ENCODE measurements at places on chromosomes 7 and 10.

DNA sequence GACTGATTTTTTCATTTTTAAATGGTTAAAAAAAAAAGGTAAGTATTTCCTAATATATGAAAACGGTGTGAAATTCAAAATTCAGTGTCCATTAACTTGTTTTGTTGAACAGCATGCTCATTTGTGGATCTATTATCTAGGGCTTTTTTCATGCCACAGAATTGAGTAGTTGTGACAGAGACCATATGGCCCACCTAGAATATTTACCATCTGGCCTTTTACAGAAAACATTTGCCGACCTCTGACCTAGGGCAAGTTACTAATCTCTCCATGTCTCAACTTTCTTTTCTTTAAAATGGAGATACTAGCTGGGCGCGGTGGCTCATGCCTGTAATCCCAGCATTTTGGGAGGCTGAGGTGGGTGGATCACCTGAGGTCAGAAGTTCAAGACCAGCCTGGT lies 41.3 kb downstream of the GRK5 start:
- DNase-seq = no peak

GRCh38 chr7:5225616-5226290 lies 35.7 kb downstream of the WIPI2 start:
- no peak for DNase-seq

- no peak for DNase-seq
These were observed 4.4 kb upstream of the SEMA3C start for GRCh38 chr7:80923211-80923612.

DNA sequence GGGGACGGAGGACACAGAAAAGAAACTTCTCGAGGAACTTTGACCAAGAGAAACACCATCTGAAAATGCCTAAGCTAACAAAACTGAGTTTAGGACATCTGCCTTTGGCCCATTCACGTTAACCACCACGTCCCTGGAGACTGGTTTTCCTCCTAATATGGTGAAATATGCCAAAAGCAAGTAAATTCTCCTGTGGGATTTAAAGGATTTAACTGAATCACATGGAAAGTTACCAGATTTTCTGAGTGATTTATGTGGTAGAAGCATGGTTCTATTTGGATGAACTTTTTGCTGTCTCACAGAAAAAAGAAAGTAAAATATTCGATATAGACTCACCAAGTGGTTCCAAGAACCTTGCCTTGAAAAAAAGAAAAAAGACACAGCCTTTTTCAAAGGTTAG lies 30.4 kb upstream of the BMPER start:
- no peak for DNase-seq

DNA sequence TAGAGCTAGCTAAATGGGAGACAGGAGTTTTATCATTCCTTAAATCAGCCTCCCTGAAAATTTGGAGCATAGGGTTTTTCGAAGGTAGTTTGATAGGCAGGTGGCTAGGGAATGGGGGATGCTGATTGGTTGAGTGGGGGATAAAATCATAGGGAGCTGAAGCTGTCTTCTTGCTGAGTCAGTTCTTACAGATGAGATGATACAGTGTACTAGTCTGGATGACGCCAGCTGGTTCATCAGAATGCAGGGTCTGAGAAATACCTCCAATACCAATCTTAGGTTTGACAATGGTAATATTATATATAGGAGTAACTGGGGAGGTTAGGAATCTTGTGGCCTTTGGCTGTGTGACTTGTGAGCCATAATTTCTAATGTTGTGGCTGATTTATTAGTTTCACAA lies 271.2 kb downstream of the SUGCT start:
- no peak for DNase-seq

- DNase-seq = no peak
These were observed 168.9 kb downstream of the NRF1 start for GRCh38 chr7:129780257-129780973.

GRCh38 chr7:95922191-95922590 lies 149.8 kb downstream of the DYNC1I1 start:
- no peak for DNase-seq

DNA sequence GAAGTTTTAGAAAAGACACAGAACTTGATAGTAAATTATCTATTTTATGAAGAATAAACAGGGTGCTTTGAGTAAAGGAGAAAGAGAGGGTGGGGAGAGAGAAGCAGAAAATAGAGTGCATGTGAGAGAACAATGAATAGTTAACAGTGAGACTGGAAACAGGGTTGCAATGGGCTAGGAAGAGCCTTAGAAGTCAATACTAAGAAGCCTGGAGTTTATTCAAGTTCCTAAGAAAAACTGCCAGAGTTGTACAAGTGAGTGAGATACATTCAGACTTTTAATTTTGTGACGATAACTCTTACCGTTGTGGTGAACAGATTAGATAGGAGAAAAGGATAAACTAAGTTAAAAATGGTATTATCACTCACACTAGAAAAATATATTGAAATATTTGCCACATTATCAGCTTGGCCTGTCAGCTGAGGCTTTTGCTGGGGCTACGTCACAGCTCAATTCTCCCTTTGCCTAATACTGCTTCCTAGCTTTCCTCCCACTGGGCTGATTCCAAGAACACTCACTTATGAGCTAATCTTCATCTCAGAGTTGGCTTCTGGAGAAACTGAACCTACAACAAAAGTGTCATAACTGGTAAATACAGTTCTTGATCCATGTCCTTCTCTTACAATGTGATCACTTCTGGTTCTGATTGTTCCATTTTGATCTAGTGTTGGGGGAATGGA lies 92.7 kb downstream of the SEMA3D start:
- DNase-seq = peak; percentile 14

DNA sequence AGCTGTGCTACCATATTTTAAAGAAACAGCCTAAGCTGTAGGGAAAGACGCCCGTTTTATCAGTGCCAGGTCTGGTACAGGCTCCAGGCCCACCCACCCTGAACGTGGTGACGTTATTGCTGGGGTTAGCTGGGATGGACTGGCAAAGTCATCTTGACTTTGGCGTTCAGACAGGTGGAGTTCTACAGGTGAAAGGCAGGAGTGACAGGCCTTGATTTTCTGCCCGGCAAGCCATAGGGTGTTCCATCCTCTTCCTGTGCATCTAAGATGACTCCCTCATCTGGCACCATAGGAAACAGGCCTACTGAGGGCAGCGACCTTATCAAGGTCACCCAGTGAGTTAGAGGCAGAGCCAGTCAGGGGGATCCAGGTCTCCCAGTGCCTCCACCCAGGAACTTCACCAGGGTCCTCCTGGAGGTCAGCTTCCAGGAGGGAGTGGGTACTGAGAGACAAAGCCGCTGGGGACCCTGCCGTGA lies 41.6 kb downstream of the HK1 start:
- no peak for DNase-seq

DNA sequence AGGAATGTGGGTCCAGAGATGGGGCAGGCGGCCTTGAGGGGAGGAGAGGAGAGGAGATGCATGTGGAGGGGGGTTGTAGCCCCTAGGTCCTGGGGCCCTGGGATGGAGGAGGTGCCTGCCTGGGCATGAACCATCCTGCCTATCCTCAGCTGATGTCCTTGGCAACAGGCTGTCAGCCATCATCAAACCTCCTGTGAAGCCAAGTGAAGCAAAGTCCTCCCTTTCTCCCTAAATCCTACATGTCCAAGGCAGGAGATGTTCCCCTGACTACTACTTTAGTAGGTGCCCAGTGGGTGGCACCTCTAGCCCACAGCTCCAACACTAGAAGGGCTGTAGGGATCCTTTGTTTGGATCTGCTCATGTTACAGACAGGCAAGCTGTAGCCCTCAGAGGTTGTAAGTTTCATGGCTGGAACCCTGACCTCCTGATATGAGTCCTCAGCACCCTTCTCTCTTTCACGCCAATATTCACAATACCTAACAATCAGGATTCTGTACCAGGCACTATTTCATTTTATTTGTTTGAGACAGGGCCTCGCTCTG lies 66.6 kb upstream of the SYPL1 start:
- no peak for DNase-seq

- no peak for DNase-seq
These were observed 233.0 kb downstream of the CACNA2D1 start for GRCh38 chr7:82210416-82211184.

- DNase-seq = no peak
These were observed 280.8 kb downstream of the ARHGAP12 start for GRCh38 chr10:31647861-31648260.

DNA sequence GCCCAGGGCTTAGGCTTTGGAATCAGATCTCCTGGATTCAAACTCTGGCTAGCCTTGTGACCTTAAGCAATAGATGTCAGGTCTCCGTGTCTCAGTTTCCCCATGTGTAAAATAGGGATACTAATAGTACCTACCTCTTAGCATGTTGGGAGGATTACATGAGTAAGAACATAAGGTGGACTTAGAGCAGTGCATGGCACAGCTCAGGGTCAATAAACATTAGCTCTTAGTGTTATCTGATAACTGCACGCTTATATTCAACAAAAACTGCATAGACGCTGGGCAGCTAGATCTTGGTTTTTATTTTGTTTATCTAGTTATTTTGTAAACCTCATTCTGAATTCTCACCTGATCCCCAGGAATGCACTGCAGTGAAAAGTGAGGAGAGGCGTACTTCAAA lies 17.2 kb downstream of the TBXAS1 start:
- DNase-seq = no peak

- peak; percentile 28 for DNase-seq
These were observed 21.0 kb downstream of the ZCWPW1 start for GRCh38 chr7:100407285-100408180.

DNA sequence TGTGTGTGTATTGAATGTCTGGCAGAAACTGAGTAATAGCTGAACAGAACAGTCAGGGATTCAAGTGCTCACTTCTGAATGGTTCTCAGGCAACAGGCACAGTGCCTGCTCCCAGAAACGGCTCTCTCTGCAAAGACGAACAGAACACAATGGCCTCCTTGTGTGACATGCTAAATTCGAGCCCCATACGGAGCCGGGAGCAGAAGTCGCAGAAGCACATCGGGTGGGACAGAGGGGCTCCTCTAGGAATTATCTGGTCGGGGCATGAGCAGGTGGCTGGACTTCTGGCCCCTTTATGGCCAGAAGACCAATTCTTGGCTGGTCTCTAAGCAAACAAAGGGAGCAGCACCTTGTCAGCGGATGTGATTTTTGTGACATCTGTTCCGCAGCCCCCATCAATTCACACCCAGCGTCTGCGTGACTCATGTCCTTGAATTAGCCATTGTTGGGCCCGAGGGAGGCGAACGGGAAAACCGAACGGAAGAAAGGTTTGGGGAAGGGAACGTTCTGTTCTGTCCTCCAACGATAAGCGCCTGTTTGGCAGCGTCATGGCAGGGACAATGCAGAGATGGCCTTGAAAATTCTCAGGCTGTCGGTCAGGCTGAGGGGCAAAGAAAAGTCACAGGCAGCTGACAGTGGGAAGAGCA lies 47.3 kb upstream of the NPTX2 start:
- DNase-seq = peak; percentile 43

GRCh38 chr7:130841416-130841815 lies 107.4 kb upstream of the KLF14 start:
- DNase-seq = no peak

DNA sequence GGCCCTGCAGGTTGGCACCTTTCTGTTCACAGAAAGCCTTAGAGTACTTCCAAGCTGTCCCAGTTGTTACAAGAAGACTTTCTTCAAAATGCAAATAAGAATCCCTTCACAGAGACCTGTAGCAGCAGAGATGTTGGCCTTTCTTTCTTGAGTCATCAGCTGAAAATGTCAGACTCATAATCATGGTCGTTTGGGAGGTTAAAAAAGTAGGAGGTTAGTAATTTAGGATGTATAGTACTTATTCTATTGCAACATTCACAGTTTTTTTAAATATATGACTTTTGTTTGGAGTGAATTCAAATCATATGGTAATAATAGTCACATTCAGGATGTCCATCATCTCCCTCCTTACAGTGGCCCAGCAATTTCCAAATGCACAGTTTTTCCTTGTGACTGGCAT lies 223.9 kb upstream of the GLI3 start:
- no peak for DNase-seq

DNA sequence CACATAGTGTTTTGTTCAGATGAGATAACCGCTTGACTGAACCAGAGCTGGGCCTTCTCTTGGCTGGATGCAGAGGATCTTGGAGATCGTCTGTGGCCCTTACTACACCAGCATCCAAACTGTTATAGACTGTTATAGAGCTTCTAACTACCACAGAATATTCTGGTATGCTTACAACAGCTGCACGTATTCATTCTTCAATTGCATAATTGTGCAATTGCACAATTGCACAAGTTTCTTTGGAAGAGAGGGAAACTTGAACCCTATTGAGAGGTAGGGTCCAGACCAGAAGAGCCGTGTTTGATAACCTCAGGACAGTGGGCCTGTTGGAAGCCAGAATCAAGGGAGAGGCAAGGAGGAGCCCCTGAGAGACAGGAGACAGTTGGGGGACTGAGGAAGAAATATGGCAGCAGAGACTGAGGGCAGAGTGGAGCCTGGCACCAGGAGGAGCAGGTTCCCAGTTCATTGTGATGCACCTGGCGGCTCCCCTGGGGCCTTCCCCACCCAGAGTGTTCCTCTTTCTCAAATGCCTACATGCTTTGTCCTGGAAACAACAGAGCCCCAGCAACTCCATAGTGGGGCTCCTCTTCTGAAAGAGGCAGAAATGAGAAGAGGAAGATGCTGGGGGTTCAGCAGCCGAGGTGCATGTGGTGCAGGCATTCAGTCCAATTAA lies 64.1 kb downstream of the PTPRZ1 start:
- DNase-seq = no peak

GRCh38 chr10:86821388-86821999 lies 65.1 kb downstream of the BMPR1A start:
- no peak for DNase-seq

DNA sequence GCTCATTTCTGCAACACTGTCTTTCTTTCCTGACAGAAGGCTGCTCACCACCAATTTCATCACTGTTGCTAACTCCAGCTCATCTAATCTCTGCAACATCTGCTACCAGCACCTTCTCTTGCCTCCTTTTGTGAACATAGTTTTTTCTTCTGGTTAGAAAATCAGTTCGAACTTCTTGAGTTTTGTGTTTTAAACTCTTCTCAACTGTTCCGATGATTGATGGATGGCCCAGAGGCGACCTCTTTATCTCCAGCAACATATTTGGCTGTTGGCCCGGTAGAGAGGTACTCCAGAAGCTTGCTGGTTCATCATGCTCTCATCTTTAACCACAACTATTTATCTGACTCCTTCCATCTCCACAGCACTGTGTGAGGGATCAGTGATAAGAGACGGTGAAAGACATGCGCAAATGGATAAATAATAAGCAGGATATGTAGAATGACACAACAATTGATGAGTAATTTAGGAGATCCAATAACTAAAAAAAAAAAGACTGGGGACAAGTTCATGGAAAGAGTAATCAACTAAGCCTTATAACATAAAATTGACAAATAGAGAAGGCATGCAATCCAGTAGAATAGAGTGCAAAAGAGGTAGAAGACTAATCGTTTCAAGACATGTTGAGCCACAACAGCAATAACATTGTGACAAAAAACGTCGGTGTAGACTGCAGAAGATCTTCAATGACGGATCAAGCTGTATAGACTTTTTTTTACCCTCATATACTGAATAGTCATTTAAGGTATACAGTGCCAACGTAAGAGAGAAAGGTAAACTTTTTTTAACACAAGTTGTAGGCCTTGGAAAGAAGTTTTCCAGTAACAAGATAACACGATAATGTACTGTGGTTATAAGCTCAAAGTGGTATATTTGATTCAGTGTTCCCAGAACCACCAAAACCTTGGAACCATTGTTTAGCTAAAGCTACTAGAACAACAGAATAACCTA lies 152.2 kb downstream of the CRPPA start:
- DNase-seq = no peak

GRCh38 chr10:132329565-132330485 lies 2.2 kb upstream of the LRRC27 start:
- no peak for DNase-seq

GRCh38 chr7:33339074-33339790 lies 209.9 kb downstream of the BBS9 start:
- no peak for DNase-seq

GRCh38 chr7:42945821-42946626 lies 13.8 kb downstream of the MRPL32 start:
- no peak for DNase-seq

GRCh38 chr10:103204353-103205255 lies 11.5 kb upstream of the NT5C2 start:
- peak; percentile 84 for DNase-seq

Measured in spinal cord (tissue), 10 donors.